PC-9 (cell line): ENCODE measurements at places on chromosomes 6 and 20. TPM values are rescaled to one million over a fixed set of nuclear protein-coding genes. Genes with fewer than 3 reads are reported as not detected.

DNA sequence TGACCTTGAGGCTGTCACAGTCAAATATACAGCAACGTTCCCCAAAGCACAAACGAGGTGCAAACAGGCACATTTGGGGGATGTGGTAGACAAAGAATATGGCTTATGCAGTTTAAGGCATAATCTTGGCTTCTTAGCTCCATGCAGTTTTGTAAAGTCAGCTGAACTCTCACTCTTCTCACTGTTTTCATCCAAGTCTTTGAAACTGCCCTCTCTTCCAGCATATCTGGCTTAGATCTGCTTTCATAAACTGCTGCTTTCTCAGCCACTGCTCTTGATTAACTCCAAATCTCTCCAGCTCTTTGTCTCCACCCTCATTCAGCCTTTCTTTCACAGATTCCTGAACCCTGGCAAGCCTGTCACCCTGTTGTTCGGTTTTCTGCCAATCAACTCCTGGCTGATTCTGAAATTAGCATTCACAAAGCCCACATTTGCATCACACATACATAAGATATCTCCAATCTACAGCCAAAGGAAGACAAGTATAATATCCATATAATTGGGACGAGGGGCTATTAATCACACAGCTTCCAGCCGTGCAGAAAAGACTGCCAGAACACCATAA, 301.1 kb upstream of the RNF217 start:
- no peak overlapping the region for H3K27ac ChIP-seq
- H3K27me3 ChIP-seq: no peaks in the 10 kb centered on the region
- no peaks in the 10 kb centered on the region for H3K4me1 ChIP-seq
- no peaks in the 10 kb centered on the region for H3K36me3 ChIP-seq

GRCh38 chr6:14408446-14408845, 290.9 kb downstream of the CD83 start:
- H3K27me3 ChIP-seq: no peaks in the 10 kb centered on the region
- H3K4me1 ChIP-seq: no peaks in the 10 kb centered on the region
- DNase-seq: no peak
- H3K27ac ChIP-seq: no peak overlapping the region
- no peaks in the 10 kb centered on the region for H3K36me3 ChIP-seq

GRCh38 chr20:32240205-32240604, 32.5 kb downstream of the POFUT1 start:
- DNase-seq: peak; percentile 61
- H3K4me3 ChIP-seq: no peak overlapping the region
- H3K27ac ChIP-seq: no peak overlapping the region
- no peaks in the 10 kb centered on the region for H3K27me3 ChIP-seq

The TREML2 gene
- not detected in 2 replicates for total RNA-seq

The CENPW gene
- total RNA-seq: 54.5 and 85.1 TPM in 2 replicates

- peak; percentile 2 for DNase-seq
- H3K27me3 ChIP-seq: no peaks in the 10 kb centered on the region
- 0 out of 2 replicates have a peak, but pooled peaks cover 4% of the 10 kb centered on the region for H3K36me3 ChIP-seq
- peak overlapping the region; percentile 72; the same call in 1 of the 2 replicates for H3K27ac ChIP-seq
Observed at GRCh38 chr20:32356622-32357374, 1.3 kb upstream of the ASXL1 start.

The CTAGE9 gene
- total RNA-seq: not detected in 2 replicates

- H3K36me3 ChIP-seq: peaks cover 8% of the 10 kb centered on the region; the same call in 1 of the 2 replicates
- H3K4me3 ChIP-seq: no peak overlapping the region
- DNase-seq: no peak
- H3K27me3 ChIP-seq: no peaks in the 10 kb centered on the region
- no peaks in the 10 kb centered on the region for H3K4me1 ChIP-seq
Observed at GRCh38 chr6:160013987-160014868, 45.3 kb downstream of the IGF2R start.

GRCh38 chr20:1083431-1084080, 34.8 kb upstream of the PSMF1 start:
- DNase-seq: no peak
- no peaks in the 10 kb centered on the region for H3K4me1 ChIP-seq
- H3K36me3 ChIP-seq: no peaks in the 10 kb centered on the region
- peaks cover 36% of the 10 kb centered on the region for H3K27me3 ChIP-seq
- no peak overlapping the region for H3K4me3 ChIP-seq
- H3K27ac ChIP-seq: no peak overlapping the region

- H3K27ac ChIP-seq: peak overlapping the region; percentile 48
- H3K27me3 ChIP-seq: no peaks in the 10 kb centered on the region
- peak; percentile 42 for DNase-seq
- H3K4me1 ChIP-seq: peaks cover 52% of the 10 kb centered on the region
- peaks cover 20% of the 10 kb centered on the region; the same call in 1 of the 2 replicates for H3K36me3 ChIP-seq
- peak overlapping the region; percentile 19; the same call in 1 of the 2 replicates for H3K4me3 ChIP-seq
Observed at GRCh38 chr6:33320315-33321181, 3.0 kb upstream of the ZBTB22 start.

DNA sequence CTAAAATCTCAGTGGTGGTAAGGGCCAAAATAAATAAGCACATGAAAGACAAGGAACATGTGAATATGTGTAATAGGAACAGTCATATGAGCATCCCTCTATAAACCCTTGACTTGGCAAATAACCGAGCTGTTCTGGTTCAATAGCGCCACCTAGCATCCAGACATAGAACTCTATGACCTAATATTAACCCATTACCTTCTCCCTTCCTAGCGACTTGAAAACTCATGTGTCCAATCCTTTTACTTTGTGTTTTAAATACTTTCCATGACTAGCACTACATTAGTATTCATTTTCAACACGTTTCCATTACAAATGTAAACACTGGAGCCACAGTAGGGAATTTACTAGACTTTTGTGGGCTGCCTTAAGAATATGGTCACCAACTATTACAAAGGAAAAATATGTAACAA, 279.7 kb downstream of the UST start:
- peaks cover 20% of the 10 kb centered on the region for H3K4me1 ChIP-seq
- DNase-seq: no peak
- H3K27me3 ChIP-seq: no peaks in the 10 kb centered on the region
- H3K4me3 ChIP-seq: no peak overlapping the region

DNA sequence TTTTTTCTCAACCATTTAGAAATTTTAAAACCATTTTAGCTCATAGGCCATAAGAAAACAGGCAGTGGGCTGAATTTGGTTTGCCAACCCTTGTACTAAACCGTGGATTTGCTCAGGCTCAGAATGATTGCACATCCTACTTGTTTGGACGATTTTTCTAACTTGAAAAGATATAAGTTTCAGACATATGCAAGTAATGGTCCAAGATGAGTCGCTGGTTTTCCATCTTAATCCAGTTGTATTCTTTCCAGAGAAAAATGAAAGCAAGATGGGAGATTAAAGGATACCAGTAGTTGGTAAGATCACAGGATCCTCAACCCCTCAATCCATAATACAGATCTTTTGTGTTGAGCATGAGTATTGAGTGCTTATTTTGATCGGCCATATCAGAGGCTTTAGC, 250.9 kb downstream of the TINAG start:
- H3K4me1 ChIP-seq: no peaks in the 10 kb centered on the region
- no peaks in the 10 kb centered on the region for H3K36me3 ChIP-seq
- no peak for DNase-seq

DNA sequence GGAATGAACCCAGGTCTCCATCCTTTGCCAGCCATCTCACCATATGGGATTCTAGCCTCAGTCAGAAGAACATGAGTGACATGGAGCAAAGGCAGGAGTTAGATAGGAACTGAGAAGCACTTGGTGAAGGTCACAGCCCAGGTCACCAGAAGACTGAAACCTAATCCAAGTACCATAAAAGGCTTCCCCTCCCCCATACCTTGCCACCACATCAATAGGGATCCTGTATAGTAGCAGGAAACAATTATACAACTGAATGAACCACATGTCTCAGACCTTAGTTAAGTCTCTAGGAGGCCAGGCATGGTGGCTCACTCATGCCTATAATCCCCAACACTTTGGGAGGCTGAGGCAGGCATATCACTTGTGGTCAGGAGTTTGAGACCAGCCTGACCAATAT, 49.6 kb downstream of the KIZ start:
- no peak overlapping the region for H3K27ac ChIP-seq
- no peaks in the 10 kb centered on the region for H3K36me3 ChIP-seq
- H3K27me3 ChIP-seq: no peaks in the 10 kb centered on the region
- no peak for DNase-seq
- H3K4me3 ChIP-seq: no peak overlapping the region

GRCh38 chr20:46299078-46299477, 9.2 kb downstream of the CDH22 start:
- no peak overlapping the region for H3K4me3 ChIP-seq
- H3K4me1 ChIP-seq: no peaks in the 10 kb centered on the region
- no peak overlapping the region for H3K27ac ChIP-seq
- no peak for DNase-seq
- H3K36me3 ChIP-seq: no peaks in the 10 kb centered on the region

The E2F1 gene
- 31.5 and 31.6 TPM in 2 replicates for total RNA-seq

DNA sequence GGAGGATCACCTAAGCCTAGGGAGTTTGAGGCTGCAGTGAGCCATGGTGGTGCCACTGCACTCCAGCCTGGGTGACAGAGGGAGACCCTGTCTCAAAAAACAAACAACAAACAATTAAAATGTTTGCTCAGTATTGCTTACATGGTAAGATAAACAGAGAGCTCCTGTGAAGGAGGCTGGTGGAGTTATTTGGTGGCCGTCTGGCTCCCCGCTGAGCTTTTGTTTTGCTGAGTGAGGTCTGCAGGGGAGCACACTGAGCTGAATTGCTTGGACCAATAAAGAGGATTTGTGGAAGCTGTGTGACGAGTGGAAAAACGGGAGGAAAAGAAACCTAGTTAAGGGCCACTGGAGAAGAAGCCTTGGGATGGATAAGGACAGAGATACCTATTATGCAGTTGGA, 41.1 kb upstream of the BMP6 start:
- no peaks in the 10 kb centered on the region for H3K36me3 ChIP-seq
- no peak overlapping the region for H3K27ac ChIP-seq
- no peaks in the 10 kb centered on the region for H3K4me1 ChIP-seq
- no peak overlapping the region for H3K4me3 ChIP-seq
- no peaks in the 10 kb centered on the region for H3K27me3 ChIP-seq

- no peak overlapping the region for H3K4me3 ChIP-seq
- no peaks in the 10 kb centered on the region for H3K27me3 ChIP-seq
- peaks cover 7% of the 10 kb centered on the region for H3K4me1 ChIP-seq
- no peaks in the 10 kb centered on the region for H3K36me3 ChIP-seq
- no peak overlapping the region for H3K27ac ChIP-seq
- DNase-seq: no peak
Observed at GRCh38 chr6:11056871-11057270, 12.8 kb upstream of the ELOVL2 start.

The SAMD3 gene
- total RNA-seq: not detected in 2 replicates

- peaks cover 17% of the 10 kb centered on the region for H3K4me1 ChIP-seq
- DNase-seq: no peak
- H3K27me3 ChIP-seq: no peaks in the 10 kb centered on the region
Observed at GRCh38 chr6:5537967-5538366, 276.7 kb downstream of the FARS2 start.

- H3K36me3 ChIP-seq: no peaks in the 10 kb centered on the region
- no peak for DNase-seq
- no peak within 1 kb of the TSS for H3K27ac ChIP-seq
- no peaks in the 10 kb centered on the region for H3K27me3 ChIP-seq
- no peaks in the 10 kb centered on the region for H3K4me1 ChIP-seq
Observed at GRCh38 chr6:116545651-116546050, at the start of gene TRAPPC3L. TSS of gene TRAPPC3L (minus strand) at chr6:116545684. CDS start at chr6:116545514, 170 bp downstream.

- H3K27me3 ChIP-seq: no peaks in the 10 kb centered on the region
- H3K4me1 ChIP-seq: no peaks in the 10 kb centered on the region
- no peaks in the 10 kb centered on the region for H3K36me3 ChIP-seq
Observed at GRCh38 chr6:137297887-137298286, 78.7 kb upstream of the IFNGR1 start.

DNA sequence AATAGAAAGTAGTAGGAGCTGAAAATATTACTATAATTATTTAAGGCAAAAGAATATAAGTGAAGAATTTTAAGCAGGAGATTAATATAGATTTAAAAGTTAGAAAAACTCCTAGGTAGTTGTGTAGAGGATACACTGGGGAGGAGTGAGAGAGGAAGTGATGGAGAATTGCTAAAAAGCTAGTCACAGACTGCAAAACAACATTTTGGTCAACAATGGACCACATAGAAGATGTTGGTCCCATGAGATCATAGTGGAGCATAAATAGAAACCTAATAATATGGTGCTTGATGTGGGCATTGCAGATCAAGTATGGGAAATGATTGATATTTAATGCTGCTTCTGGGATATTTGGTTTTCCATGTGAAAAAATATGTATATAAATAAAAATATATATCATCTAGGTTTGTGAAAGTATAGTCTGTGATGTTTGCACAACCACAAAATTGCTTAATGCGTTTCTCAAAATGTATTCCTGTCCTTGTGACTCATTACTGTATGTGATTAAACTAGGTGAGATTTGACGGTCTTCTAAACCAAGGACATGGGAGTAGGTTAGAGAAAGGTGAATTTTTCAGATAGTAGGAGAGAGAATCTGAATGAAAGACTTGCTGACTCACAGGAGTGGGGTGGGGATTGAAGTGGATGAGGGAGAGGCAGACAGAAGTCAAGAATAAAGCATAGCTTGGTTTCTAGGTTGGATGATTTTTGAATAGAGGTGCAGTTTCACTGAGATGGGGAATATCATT, 174.0 kb downstream of the BCKDHB start:
- no peaks in the 10 kb centered on the region for H3K27me3 ChIP-seq
- DNase-seq: peak; percentile 3
- no peaks in the 10 kb centered on the region; the same call in 1 of the 2 replicates for H3K4me1 ChIP-seq
- peak overlapping the region; percentile 54 for H3K27ac ChIP-seq
- H3K4me3 ChIP-seq: no peak overlapping the region

The LAMP5 gene
- total RNA-seq: not detected in 2 replicates

DNA sequence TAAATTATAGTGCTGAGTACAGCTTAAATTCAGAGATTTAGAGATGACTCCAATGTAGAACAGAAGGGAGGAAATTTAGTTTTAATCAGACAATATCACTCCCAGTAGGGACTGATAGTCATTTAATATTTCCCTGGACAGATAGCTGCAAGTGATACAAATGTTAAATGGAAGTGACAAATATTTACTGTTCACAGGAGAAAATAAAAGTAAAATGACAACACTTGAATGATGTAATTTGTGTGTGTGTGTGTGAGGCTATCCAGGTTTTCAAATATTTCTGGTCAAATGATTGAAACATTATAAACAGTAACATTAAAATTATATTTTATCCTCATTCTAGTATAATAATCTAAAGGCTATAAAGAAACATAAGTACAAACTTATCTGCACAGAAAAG, 220.3 kb upstream of the THEMIS start:
- no peaks in the 10 kb centered on the region for H3K27me3 ChIP-seq
- no peak for DNase-seq
- no peak overlapping the region for H3K27ac ChIP-seq
- H3K36me3 ChIP-seq: no peaks in the 10 kb centered on the region
- H3K4me3 ChIP-seq: no peak overlapping the region

DNA sequence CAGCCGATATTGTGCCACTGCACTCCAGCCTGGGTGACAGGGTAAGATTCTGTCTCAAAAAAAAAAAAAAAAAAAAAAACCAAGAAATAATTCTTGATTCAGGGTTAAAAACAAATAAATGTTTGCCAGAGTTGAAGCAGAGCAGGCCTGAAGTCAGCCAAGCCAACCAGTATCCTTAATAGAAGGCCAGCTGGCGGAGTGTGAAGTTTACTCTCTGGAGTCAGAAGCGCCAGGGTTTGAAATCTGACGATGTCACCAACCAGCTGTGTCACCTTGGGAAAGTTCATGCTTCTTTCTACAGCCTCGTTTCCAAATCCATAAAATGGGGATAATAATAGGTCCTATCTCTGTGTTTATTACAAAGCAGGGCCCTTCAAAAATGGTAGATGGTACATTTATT, 73.0 kb upstream of the ENPP5 start:
- H3K4me1 ChIP-seq: no peaks in the 10 kb centered on the region
- no peak overlapping the region for H3K27ac ChIP-seq
- no peaks in the 10 kb centered on the region for H3K27me3 ChIP-seq
- no peak for DNase-seq
- no peak overlapping the region for H3K4me3 ChIP-seq

- no peak overlapping the region for H3K4me3 ChIP-seq
- H3K27me3 ChIP-seq: no peaks in the 10 kb centered on the region
- no peaks in the 10 kb centered on the region for H3K4me1 ChIP-seq
- H3K27ac ChIP-seq: no peak overlapping the region
- no peak for DNase-seq
- H3K36me3 ChIP-seq: no peaks in the 10 kb centered on the region
Observed at GRCh38 chr6:121934451-121934850, 465.0 kb upstream of the HSF2 start.
